ENCODE measurements at places on chromosomes 2 and 18. TPM values are rescaled to one million over a fixed set of nuclear protein-coding genes. Genes with fewer than 3 reads are reported as not detected.

Gene DUSP19
- 0.85 TPM for polyA plus RNA-seq

Gene TMEM127
- polyA plus RNA-seq: 40.9 TPM

Gene EGR4
- polyA plus RNA-seq: 0.02 TPM

Gene CNDP1
- not detected for polyA plus RNA-seq

Gene SULT1C2
- not detected for polyA plus RNA-seq

Gene AQP12A
- polyA plus RNA-seq: not detected

Gene LYG2
- not detected for polyA plus RNA-seq

Gene CXCR4
- polyA plus RNA-seq: 1.3 TPM

Gene INPP5D
- polyA plus RNA-seq: 1.3 TPM

Gene ICA1L
- 3.7 TPM for polyA plus RNA-seq

Gene RGPD4
- 0.02 TPM for polyA plus RNA-seq

Gene INPP4A
- polyA plus RNA-seq: 18.3 TPM

Gene CSRNP3
- 2.4 TPM for polyA plus RNA-seq

Gene TTLL4
- 18.6 TPM for polyA plus RNA-seq

Gene CYS1
- polyA plus RNA-seq: 1.2 TPM

Gene FTCDNL1
- polyA plus RNA-seq: not detected

Gene PHOSPHO2
- polyA plus RNA-seq: 0.99 TPM

Gene OXER1
- polyA plus RNA-seq: not detected

Gene UPP2
- not detected for polyA plus RNA-seq

Gene MMADHC
- 40.4 TPM for polyA plus RNA-seq

Gene POTEJ
- polyA plus RNA-seq: not detected

Gene NUP35
- polyA plus RNA-seq: 11.8 TPM
